ENCODE measurements at places on chromosomes 3 and 15.

- no peak for DNase-seq
Measured at GRCh38 chr15:40330368-40330836, 6.9 kb downstream of the INAFM2 start.

DNA sequence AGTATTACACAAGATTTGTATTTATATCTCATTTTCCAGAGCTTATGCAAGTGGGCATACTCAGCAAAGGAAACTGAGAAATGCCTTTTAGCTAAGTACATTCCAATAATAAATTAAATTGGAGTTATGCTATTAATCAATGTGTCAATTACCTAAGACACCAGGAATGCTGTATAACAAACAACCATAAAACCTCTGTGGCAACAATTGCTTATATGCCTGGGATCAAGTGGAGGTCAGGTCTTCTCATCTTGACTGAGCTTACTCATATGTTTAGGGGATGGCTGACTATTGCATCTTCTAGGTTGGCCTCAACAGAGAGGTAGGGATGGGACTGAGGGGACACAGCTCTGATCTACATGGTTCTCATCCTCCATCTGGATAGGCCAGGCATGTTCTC, 30.7 kb downstream of the CD200R1L start:
- DNase-seq, result no peak

GRCh38 chr3:21893242-21893641, 142.2 kb upstream of the ZNF385D start:
- no peak for DNase-seq

DNA sequence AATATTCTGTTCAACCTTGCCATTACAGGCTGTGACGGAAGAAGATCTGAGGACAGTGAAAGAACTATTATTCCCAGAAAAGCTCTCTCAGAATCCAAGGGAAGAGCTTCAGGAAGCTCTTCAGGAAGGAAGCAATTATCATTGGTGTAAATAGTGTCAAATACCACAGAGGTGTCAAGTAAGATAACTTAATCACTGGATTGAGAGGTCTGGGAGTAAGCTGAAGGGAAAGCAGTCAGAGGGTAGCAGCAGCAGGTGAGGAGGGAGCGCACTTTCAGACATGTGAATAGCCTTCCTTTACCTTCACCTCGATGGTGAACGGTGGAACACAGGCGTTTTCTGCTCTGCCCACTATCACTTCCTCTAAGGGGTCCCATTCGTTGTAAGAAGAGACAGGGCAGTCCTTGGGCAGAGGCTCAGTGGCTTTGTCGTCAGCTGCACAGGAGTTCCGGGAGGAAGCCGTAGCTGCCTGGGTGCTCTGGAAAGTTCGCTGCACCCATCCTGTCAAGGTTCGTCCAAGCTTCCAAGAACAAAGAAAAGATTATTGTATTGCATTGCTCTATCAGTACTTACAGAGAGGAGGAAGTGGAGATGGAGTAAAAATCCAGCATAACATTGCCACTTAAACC, 1.9 kb downstream of the GATM start:
- DNase-seq, result no peak

DNA sequence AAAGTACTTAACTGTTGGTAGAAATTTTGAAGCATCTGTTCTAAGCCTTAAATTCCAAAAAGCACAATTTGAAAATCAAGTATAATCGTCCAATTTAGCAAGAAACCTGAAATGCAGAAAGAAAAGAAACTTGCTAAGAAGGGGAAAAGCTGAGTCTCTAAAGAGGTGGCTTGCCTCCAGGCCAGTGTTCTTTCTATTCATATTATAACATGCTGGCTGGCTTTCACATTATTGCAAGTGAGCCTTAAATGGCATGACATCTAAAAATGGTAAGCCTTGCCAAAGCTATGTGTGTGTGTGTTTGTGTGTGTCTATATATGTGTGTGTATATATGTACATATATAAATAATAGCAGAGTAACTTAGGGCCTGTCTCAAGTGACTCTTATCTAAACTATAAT, 89.5 kb downstream of the FGF12 start:
- no peak for DNase-seq

- no peak for DNase-seq
Measured at GRCh38 chr15:48781481-48782081, 29.3 kb downstream of the CEP152 start.

- DNase-seq, result no peak
Measured at GRCh38 chr3:152469248-152470025, 200.7 kb downstream of the MBNL1 start.

DNA sequence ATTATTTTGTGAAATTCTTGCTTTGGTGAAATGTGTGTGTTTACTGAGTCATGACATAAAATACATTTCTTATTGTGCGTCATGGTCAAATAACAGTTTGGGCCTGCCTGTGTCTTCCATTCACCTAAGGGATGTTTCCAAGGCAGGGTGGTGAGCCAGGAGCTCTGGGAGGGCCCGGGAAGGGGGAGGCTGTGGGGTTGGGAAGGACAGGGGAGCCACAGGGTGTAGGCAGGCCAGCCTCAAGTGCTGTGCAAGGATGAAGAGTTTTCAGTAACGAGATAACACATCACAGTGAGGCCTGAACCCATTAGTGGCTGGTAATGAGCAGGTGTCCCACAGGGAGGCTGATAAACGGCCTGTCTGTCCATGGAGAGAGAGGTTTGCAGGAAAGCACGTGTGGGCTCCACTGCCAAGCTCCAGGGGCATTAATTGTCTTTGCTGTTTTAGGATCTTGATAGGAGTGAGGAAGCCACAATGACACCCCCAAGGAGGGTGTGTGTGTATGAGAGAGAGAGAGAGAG, 35.6 kb upstream of the SEC13 start:
- no peak for DNase-seq

GRCh38 chr3:40608091-40608490, 83.3 kb downstream of the ZNF621 start:
- DNase-seq, result no peak

DNA sequence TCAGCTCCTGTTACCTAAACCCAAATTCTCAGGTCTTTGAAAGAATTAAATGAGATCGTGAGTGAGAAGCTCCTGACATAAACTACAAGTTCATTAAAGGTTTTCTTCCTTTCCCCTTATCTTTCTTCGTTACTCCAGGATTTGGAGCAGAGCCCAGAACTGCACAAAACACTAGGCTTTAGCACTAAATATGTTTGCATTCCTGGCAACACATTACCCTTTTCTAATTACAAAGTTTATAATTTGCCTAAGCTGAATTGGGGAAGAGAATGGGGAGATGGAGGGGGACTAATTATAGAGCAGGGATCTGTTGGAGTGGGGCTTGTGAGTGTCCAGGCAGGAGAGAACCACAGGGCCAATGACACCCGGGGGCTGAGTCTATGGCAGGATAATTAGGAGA, 109.7 kb downstream of the SV2B start:
- no peak for DNase-seq

- DNase-seq, result no peak
Measured at GRCh38 chr3:129101370-129102138, 20.1 kb downstream of the RAB43 start.

- DNase-seq, result no peak
Measured at GRCh38 chr3:13009132-13009945, 63.9 kb downstream of the IQSEC1 start.

GRCh38 chr3:107117922-107118536, 259.2 kb upstream of the CCDC54 start:
- no peak for DNase-seq

DNA sequence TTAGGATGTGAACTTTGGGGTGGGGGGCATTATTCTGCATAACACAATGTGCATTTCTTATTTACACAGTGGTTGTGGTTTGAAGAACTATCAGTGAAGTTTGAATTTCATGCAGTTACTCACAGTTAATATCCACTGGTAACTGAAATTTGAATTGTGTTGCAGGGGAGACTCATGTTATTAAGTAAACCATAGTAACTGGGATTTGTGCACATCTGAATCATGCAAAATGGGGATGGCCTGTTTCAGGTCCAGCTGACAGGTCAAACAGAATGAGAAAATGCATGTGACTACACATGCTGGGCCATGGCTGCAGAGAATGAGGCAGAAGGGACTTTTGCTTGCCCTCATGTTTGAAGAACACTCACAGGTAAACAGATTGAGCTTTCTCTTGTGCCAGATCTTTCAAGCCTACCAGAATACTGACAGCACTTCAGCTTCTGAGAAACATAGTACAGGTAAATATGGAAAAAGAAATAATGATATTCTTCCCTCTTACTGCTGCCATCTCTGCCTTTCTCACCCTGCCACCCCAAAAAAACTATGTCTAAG, 115.0 kb downstream of the POLQ start:
- no peak for DNase-seq

GRCh38 chr3:190701096-190701532, 161.4 kb downstream of the GMNC start:
- no peak for DNase-seq

- DNase-seq, result no peak
Measured at GRCh38 chr3:85780806-85781205, 822.0 kb downstream of the CADM2 start.

- DNase-seq, result no peak
Measured at GRCh38 chr15:96348112-96349027, 17.9 kb downstream of the NR2F2 start.

DNA sequence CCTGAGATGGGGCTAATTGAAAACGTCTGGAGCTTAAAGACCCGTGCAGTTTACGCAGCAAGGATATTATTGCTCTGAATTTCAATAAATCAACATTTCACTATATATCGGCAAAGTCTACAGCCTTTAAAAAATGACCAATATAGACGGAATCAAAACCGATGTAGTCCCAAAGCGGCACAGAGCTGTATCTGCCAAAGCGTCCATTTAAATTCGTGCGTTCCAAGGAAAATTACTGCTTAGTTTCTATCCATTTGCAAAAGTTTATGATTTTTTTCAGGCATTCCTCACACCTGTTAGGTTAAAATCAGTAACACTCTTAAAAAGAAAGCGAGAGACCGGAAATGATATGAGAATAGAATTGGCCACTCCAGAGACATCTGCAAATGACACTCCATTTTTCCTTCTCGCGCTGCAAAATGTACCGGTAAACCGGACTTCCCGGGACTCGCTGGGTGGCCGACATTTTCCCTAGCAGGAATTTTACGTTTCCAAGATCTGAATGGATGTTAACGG, 777 bp upstream of the EIF4A2 start:
- no peak for DNase-seq

GRCh38 chr15:33671456-33671855, 296.8 kb upstream of the CHRM5 start:
- DNase-seq, result no peak

DNA sequence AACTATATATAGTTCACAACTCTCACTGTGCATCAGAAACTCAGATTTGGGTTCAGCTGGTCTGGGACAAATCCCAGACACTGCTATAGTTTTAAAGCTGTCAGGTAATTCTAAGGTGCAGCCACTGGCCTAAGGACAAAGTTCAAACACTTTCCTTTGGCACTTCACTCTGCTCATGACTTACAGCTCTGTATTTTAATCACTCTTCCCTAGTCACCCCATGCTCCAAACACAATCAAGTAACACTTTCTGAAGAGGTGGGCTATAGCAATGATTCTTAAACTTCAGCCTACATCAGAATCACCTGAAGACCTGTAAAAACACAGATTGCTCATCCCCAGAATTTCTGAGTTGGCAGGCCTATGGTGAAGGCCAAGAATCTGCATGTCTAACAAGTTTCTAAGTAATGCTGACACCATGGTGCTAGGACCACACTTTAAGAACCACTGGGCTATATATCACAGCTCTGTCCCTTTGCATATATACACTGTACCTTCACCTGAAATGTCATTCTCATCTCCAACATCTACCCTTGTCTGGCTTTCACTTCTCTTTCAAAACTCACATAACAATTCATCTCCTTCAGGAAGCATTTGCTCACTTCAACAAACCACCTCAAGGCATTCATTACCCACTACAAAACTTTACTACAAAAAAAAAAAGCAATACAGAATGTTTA, 21.4 kb downstream of the STAG1 start:
- no peak for DNase-seq
